Mammary microvascular endothelial cell (primary cell): ENCODE measurements at places on chromosomes 12 and 14. TPM values are rescaled to one million over a fixed set of nuclear protein-coding genes. Genes with fewer than 3 reads are reported as not detected.

Gene TDRD9
- 0.69 and 1.00 TPM in 2 replicates for total RNA-seq

Gene RASSF3
- total RNA-seq, result 47.1 and 49.6 TPM in 2 replicates

Gene CLEC4C
- total RNA-seq, result not detected in 2 replicates

Gene NOVA1
- 0.15 TPM in 1 of 2 replicates, not detected in the other for total RNA-seq

Gene NANOG
- total RNA-seq, result not detected in 2 replicates

Gene OR11G2
- total RNA-seq, result not detected in 2 replicates

Gene SMIM41
- total RNA-seq, result not detected in 2 replicates

Gene PIGH
- total RNA-seq, result 10.3 and 13.0 TPM in 2 replicates

Gene B4GALNT1
- 0.13 TPM in 1 of 2 replicates, not detected in the other for total RNA-seq

Gene PLEKHD1
- total RNA-seq, result not detected in 2 replicates

Gene RAPGEF3
- 41.9 and 44.4 TPM in 2 replicates for total RNA-seq

Gene TTC8
- total RNA-seq, result 9.4 and 10.9 TPM in 2 replicates
